ENCODE measurements at places on chromosomes 1 and 21.

DNA sequence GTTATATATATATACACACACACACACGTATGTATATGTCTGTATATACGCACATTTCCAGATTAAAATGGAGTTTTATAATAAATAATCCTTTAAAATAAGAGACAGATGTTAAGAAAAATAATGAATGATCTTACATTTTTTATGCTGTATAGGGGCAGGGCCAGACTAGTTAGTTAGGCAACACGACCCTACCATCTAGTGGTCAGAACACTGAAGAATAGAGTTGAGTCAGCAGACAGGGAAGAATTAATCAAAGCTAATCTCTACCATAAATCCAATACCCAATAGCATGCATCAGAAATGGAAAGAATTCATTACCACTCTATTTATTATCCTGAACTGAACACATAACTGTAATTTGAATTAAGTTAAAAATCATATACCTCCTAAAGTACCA lies 156.7 kb downstream of the BRINP3 start:
- no peak for DNase-seq

DNA sequence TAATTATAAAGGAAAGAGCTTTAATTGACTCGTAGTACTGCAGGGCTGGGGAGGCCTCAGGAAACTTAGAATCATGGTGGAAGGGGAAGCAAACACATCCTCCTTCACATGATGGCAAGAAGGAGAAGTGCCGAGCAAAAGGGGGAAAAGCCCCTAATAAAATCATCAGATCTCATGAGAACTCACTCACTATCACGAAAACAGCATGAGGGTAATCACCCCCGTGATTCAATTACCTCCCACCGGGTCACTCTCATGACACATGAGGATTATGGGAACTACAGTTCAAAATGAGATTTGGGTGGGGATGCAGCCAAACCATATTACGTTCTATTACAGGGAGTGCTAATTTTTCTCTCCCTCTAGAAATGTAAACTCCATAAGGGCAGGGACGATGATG lies 14.2 kb upstream of the MRPS14 start:
- DNase-seq = no peak

- DNase-seq = no peak
These were observed 12.7 kb downstream of the ADAMTS1 start for GRCh38 chr21:26832546-26832945.

- peak; percentile 58 for DNase-seq
These were observed 121.6 kb upstream of the SLC25A33 start for GRCh38 chr1:9417695-9418094.

DNA sequence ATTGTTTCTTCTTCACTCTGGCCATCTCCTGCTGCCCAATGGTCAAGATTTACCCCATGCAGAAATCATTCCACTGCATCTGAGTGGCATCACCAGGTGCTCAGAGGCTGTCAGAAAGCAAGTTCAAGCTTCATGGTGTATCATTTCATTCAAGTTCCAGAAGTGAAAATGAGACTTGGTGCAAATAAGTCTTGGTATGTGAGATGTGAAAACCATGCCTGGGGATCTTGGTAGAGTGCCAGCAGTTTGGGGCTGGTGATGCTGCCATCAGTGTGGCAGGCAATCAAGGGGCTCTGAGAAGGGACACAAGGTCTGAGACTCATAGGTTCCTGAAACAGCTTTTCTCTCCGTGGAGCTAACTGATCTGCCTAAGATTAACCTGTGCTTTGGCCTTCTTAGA lies 52.0 kb downstream of the CD2 start:
- DNase-seq = peak; percentile 93

- no peak for DNase-seq
These were observed 263.1 kb downstream of the ST6GALNAC3 start for GRCh38 chr1:76337542-76338219.

DNA sequence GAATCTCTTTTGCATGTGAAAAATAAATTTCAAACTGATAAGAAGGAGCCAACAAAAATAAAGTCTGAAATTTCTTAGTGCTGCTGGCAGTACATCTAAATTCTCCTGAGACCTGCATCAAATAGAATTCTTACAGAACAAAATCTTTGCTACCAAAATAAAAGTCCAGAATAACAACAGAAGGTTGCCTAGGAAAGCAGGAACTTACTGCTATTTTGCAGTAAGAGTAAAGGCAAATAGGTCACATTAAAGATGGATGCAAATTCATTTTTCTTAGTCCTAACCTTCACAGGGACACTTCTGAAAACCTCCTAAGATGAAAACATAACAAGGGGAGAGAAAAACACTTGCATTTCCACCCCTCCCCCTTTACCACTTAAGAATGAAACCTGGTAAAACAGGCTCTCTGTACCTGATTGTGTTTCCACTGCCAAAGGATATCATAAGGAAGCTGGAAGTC lies 59.0 kb downstream of the RUSC1 start:
- no peak for DNase-seq

GRCh38 chr1:74266001-74266400 lies 30.8 kb downstream of the TNNI3K start:
- DNase-seq = no peak

GRCh38 chr1:81430955-81431623 lies 369.6 kb upstream of the ADGRL2 start:
- no peak for DNase-seq

DNA sequence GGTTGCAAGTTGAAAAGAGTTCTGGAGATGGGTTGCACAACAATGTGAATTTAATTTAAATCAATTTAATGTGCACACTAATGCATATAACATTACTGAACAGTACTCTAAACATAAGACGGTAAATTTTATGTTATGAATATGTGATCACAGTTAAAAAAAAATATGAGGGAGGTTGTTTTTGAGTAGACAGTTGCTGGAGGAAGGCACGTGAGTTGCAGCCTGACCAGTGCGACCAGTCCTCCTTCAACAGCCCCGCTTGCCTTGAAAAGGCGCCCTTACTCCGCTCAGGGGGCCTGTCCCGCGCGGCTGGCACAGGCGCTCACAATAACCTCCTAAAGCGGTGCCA lies 322 bp upstream of the OLIG1 start:
- no peak for DNase-seq

GRCh38 chr1:213772128-213773063 lies 215.4 kb upstream of the PROX1 start:
- DNase-seq = no peak

DNA sequence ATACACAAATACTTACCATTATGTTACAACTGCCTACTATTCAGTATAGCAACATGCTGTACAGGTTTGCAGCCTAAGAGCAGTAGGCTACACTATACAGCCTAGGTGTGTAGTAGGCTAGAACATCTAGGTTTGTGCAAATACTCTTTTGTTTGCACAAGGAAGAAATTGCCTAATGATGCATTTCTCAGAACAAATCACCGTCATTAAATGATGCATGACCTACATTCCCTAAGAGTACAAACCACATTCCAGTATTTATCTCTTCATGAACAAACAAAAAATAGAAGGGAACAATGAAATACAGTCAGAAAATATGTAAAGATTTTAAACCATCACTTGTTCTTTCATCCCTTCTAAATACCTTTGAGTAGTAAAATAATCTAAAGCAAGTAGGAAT lies 109.7 kb upstream of the HP1BP3 start:
- DNase-seq = no peak

DNA sequence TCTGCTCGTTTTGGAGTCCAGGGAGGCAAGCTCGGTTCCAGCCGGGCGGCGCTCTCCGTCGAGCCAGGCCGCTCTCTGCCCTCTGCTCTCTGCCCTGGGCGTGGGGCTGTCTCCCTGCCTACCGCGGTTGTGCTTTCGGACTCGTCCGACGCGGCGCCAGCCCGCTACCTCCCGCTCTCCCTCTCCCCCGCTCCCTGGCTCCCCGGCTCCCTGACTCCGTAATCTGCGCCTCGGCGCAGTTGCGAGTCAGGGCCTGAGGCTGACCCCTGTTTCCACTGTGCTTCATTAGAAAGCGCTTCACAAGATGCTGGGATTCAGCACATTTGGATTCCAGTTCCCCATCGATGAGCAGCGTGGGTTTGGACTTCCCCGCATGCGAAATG lies 2.2 kb downstream of the SOX13 start:
- no peak for DNase-seq

DNA sequence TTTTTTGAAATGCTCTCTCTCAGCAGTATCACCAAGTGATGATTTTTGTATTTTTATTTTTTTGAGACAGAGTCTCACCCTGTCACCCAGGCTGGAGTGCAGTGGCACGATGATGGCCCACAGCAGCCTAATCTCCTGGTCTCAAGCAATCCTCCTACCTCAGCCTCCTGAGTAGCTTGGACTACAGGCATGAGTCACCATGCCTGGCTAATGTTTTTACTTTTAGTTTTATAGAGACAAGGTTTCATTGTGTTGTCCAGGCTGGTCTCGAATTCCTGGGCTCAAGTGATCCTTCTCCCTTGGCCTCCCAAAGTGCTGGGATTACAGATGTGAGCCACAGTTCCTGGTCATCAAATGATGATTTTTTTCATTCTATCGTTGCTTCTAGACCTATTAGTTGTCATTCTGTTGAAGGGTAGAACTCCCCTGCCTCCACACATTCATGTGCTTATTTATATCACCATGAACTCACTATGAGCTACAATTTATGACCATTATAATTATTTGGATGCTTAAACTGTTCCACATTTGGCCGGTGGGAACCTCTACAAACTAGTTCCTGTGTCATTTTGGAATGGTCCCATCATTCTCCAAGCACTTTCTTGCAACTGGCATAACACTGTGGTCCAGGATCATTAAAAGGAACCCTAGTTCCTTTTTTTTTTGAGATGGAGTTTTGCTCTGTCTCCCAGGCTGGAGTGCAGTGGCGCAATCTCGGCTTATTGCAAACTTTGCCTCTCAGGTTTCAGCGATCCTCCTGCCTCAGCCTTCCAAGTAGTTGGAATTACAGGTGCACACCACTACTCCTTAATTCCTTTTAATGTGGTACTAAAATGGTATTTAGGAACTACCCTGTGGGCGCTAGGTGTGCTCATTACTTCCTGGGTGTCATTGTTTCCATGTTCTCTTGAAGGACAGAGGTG lies 20.2 kb upstream of the TOR3A start:
- DNase-seq = no peak

- DNase-seq = no peak
These were observed 19.6 kb upstream of the TCEA3 start for GRCh38 chr1:23444104-23444533.

DNA sequence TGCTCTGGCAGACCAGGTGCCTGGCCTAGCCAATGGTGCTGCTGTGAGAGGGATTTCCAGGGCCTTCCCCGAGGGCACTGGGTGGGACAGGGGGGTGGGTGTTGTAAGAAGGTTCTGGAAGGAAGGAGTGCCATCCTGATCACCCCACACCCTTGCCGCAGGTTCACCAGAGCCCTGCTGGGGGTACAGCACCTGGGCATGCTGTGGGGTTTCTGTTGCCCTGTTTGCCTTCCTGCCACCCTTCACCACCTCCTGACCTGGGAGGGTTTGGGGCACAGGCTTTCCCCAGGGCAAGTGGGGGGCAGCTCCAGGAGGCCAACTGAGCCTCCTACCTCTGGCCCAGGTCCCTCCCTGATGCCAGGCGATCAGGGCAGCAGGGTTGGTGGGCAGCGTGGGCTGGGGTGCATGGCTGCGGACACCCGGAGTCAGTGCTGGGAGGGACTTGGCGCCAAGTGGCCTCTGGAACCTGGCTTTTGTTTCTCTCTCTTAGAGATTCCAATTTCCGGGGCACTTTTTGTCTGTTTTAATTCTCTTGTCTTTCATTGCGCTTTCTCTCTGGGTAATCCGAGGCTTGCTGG lies 318.8 kb downstream of the PTPRU start:
- no peak for DNase-seq

DNA sequence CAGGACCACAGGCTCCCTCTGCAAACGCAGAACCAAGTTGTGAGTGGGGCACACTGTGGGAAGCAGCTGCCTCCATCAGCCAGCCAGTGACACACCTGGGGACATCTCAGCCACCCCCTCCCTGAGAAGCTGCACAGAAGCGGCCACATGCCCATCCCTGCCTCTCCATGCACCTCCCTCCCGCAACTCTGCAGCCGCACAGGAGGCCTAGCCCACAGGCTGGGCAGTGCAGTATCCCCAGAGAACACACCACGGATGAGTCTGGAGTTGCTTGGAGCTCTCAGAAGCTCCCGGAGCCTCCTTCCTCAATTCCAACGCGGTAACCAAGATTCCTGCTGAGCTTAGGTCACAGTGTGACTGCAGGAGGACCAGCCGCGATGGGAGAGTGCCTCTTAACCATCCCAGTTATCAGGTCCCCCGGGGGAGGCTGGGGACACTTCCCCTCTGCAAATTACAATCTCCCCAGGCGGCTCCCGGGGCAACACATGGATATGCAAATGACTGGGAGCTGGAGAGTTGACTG lies 1.2 kb upstream of the WNT3A start:
- no peak for DNase-seq

DNA sequence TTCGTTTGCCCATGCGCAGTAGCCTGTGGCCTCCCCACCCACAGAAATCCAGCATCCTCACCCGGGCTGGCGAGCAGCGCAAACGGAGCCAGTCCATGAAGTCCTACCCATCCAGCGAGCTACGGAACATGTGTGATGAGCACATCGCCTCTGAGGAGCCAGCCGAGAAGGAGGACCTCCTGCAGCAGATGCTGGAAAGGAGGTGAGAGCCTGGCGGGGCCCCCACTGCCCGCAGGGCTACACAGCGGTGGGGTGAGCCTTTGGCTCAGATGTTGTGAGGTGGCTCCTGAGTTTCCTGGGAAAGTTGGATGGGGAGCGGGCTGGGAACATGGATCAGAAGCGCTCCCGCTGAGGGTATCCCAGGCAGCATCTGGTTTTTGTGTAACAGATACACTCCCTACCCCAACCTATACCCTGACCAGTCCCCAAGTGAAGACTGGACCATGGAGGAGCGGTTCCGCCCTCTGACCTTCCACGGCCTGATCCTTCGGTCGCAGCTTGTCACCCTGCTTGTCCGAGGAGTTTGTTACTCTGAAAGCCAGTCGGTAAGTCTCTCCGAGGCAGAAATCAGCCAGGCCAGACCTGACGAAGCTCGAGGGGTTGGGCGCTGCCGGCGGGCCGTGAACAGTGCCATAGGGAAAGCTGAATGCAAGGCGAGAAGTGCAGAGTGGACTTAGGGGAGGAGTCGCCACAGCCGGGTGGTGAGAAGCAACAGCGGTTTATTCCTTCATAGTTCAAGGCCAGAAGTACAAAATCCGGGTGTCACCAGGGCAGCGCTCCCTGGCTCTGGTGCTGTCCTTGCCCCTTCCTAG lies 10.4 kb downstream of the NPPA start:
- no peak for DNase-seq

- DNase-seq = no peak
These were observed 37.6 kb downstream of the ELF3 start for GRCh38 chr1:202047977-202048376.
